ENCODE measurements at places on chromosomes 1 and 21.
A peak's percentile ranks its signal among the peaks of the same experiment; 100 is the strongest.

DNA sequence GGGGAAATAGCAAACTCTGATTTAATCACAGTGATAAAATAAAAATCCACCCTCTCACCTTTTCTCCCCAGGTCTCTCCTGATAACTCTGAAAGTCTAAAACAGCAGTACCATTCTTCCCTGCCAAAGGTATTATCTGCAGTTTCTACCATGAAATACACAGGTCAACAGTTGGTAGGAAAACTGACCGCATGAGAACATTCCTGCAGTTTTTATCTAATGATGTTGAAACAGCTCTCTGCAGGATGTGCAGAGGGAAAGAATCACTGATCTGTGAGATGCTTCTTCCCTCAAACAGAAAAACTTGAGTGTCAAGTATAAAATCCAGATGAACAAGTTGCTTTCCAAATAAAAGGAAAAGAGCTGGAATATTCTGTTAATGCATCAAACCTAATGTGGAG is 39.1 kb downstream of the KCNJ6 start:
- no peak for DNase-seq

DNA sequence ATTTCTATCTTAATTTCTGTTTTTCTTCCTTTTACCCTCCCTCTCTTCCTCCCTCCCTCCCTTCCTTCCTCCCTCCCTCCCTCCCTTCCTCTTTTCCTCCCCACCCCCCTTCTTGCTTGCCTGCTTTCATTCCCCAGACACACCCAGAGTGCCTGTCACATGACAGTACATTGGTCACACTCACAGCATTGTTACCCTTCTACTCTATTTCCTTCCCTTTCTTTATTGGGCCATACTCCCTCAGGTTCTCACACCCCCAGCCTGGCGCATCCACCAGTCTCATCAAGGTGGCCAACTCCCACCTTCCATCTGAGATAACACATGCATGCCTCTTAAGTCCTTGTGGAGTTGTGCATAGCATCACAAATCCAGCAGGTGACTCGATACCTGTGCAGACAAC is 10.9 kb downstream of the TMPRSS3 start:
- no peak for DNase-seq

DNA sequence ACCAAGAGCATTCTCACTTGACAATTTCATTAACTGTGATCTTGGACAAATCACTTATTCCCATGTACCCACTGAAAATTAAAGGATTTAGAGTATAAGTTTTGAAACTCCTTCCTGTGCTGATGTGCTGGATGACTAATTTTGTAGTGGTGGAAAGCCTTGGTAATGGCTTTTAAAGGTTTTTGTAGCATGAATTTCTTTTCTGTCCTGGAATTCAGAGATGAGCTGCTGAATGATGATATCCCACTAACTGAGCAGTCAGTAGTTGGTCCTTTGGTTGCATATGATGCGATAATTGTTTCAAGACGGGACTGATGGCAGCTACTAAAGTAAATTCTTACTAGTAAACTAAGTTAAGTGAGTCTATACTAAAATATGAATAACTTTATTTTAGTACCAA is 5.2 kb downstream of the RPL5 start:
- no peak for DNase-seq

- no peak for DNase-seq
These were observed 53.1 kb downstream of the LMX1A start for GRCh38 chr1:165303386-165303785.

DNA sequence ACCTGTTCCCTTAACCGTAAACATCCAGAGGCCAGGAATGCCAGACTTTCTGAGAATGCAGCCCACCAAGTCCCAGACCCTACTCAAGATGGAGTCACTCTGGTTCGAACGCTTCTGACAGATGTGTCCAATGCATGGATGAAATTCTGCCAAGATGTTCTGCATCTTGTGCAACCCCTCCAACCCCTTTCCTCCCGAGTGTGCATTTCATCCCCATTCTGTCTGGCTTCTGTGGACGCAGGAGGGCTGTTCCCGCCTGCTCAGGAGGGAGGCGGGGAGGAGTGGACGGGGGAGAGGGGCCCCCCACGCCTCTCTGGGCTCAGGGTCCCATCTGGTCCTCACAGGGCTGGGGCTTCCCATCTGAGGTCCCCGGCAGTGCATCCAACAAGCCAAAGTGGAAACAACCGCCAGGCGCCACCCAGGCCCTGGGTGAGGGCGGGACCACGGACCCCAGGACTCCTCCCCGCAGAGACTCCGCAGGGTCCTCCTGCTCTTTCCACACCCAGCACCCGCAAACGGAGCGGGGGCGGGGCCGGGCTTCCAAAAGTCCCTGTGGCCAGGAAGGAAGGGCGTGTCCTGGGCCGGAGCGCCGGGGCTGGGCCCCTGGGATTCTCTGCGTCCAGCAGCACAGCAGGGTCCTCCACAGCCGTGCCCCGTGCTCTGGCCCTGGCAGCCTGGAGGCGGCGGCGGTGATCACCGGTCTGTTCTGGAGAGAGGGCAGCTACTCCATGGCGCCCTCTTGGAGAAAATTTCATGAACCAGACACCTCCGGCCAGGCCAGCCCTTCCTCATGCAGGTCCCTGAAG is 27.8 kb upstream of the SUMO3 start:
- peak; percentile 30 for DNase-seq

- no peak for DNase-seq
These were observed 38.5 kb upstream of the ACTRT2 start for GRCh38 chr1:2982615-2983318.

DNA sequence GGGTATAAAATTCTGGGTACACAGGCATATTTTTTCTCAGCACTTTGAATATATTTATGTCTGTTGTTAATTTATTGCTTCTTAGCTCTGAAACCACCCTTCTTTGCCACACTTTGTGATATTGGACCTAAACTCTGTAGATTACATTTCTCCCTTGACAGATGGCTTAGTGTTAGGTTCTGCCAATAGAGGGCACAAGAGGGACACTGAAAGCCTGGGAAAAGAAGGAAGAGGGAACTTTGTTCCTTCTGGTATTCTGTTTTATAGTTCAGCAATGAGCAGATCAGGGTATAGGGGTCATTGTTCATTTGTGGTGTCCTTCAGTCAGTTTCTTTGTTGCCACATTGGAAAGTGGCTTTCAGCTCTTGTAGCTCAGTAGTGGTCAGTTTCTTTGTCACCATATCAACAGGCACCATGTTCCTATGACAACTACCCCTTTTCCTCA is 423.5 kb upstream of the PROX1 start:
- DNase-seq, result no peak

GRCh38 chr1:74729741-74730478 is 2.9 kb downstream of the CRYZ start:
- no peak for DNase-seq

DNA sequence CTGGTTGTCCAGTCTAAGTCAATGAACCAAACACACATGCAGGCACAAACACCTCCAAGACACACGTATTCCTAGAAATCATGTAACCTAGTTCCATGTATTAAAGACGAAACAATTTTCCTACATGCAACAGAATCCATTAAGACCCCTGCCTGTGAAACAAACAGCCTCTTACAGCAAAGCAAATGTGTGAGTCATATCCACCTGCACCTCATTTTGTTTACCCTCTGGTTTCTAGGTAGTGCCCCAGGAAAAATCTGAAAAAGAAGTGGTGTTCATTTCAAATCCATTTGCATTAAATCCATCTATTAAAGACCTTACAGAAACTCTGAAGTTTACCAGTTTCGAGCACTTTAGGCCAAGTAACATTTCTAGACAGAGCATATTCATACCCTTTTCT is 74.1 kb downstream of the VCAM1 start:
- no peak for DNase-seq

GRCh38 chr1:209534496-209535250 is 48.8 kb upstream of the CAMK1G start:
- DNase-seq, result no peak

GRCh38 chr1:89035080-89035479 is 12.4 kb upstream of the GBP3 start:
- no peak for DNase-seq

GRCh38 chr1:9413071-9413876 is 120.6 kb downstream of the SPSB1 start:
- peak; percentile 66 for DNase-seq

DNA sequence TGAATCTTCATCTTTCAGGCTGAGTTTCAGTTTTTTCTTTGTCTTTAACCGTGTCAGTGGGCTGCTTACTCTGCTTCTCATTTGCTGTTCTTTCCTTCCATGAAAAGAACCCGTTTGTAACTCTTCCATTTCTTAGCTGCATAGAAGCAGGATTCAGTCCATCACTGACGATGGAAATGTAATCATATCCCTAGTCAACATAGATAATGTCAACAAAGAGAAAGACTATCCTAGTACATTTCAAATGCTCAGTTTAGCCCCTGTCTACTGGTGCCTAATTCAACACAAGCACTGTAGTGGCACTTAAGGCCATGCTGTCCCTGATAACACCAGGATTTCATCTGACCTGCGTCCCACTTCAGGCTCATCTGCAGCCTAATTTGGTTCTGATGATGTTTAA is 376 bp downstream of the GBP1 start:
- DNase-seq, result no peak

DNA sequence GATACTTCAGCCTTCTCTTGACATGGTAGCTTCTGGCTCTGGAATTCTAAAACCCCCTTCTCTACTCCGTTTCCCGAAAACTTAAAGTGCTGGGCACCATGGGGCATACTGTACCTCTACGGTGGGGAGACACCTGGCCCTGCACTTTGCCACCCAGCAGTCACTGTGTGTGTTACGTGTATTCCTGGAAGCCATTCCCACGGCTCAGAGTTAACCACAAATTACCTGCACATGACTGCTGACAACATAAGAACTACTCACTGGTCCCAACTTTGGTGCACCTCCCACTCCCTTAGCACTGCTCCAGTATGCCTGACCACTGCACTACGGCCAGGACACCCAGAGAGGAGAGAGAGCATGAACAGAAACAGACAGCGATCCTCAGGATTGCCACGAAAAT is 29.4 kb upstream of the TMPRSS2 start:
- no peak for DNase-seq

- no peak for DNase-seq
These were observed 9.7 kb upstream of the KRTAP7-1 start for GRCh38 chr21:30839304-30839703.

DNA sequence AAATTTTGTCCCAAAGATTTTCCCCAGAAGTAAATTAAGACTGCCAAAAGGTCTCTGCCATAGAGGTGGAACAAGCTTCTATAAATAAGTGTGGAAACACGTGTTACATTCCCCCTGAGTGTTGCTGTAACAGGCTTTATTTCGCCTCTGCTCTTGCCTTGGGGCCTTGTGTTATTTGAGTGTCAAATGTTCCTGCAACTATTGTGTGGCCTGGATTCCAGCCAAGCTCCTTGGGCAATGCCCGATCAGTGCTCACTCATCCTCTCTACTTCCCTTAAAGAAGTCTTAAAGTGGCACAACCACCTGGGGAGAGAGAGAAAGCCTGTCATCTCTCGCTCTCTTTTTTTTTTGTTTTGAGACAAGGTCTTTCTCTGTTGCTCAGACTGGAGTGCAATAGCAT is 156.7 kb downstream of the NR5A2 start:
- DNase-seq, result no peak

GRCh38 chr1:230588323-230588746 is 53.9 kb upstream of the COG2 start:
- DNase-seq, result no peak

DNA sequence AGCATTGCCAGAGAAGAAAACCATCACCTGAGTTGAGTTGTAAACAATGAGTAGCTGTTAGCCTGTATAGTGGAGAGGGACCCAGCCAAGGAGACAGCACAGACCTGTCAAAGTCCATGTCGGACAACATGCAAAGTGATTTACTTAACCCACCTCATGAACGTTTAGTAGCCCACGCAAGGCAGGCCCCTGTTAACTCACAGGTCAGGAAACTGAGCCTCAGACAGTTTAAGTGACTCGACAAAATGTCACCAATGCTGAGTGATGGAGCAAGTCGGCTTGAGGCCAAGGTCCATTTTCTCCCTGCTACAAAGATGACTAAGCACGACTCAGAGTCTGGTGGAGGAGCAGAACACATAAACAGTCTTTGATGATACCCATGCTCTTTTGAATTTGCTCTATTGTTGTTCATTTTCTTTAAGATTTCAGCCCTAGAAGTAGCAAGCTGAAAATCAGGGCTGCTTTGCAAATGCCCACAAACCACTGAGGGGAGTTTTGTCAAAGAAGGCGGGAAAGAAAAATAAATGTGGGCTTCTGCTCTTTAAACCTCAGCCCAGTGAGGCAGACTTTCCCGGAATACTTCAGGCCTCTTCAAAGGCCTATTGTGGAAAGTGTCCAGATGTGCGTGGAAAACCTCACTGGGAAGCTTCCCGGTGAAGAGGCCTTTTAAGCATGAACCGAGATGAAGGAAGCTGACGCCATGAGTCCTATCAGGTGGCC is 83.8 kb upstream of the HOOK1 start:
- DNase-seq, result no peak

GRCh38 chr1:28359592-28360239 is 9.8 kb upstream of the PHACTR4 start:
- DNase-seq, result peak; percentile 54

DNA sequence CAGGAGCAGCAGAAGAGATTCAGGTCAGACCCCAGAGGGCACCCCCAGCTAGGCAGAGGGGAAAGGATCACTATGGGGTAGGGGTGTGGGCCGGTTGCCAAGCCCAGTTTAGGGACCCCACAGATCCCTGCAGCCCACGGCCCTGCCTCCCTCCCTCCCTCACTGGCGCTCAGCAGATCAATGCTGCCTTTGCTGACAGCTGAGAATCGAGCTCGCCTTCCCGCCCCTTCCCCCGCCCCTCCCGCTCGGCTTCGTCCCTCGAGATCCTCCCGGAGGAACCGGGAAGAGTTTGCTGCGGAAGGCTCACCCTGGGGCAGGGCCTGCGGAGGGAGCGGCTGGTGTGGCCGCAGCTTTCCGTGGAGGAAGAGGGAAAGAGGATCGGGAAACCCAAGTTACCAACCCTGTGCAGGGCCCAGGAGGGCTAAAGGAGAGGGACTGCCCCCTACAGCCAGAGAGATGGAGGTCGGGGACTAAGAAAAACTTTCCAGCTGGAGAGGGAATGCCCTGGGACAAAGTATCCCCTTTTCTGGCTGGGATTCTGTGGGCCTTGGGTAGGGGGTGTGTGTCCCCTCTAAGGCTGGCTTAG is 1.1 kb upstream of the KCNQ4 start:
- no peak for DNase-seq

- DNase-seq, result peak; percentile 87
These were observed 12.4 kb downstream of the LMNA start for GRCh38 chr1:156126630-156127534.

DNA sequence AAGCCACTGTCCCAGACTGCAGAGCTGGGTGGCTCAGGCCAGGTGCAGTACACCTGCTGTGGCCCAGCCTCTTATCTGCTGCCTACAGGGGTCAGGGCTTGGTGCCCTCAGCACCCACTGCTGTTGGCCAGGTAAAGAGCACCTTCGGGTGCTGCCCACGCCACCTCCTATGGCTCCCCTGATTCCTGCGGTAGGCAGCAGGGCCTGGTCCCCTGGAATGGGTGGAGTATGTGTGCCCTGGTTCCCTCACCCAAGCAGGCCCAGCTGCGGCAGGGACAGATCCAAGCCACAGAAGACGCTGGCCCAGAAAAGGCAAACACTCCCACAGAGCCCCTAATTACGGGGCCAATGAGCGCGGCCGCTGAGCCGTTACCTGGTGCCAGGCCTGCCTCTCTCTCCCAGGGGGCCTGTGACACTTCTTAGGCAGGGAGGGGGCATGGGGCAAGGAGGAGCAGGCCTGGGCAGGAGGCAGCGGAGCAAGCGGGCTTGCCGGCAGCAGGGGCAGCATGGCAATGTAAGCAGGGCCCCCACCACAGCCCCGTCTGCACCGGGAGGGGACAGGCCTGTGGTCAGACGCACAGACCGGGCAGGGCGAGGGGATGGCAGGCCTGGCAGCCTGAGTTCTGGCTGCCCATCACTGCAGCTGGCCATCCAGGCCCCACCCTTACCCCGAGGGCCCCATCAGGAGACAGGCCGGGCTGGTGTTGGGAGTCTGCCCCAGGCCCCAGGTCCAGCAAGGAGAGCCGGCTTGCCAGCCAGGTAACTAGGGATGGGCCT is 19.0 kb downstream of the ESPN start:
- DNase-seq, result no peak

Measured in CD4-positive, alpha-beta T cell (primary cell).